ENCODE measurements at places on chromosomes 3 and 15.
A peak's percentile ranks its signal among the peaks of the same experiment; 100 is the strongest.

DNA sequence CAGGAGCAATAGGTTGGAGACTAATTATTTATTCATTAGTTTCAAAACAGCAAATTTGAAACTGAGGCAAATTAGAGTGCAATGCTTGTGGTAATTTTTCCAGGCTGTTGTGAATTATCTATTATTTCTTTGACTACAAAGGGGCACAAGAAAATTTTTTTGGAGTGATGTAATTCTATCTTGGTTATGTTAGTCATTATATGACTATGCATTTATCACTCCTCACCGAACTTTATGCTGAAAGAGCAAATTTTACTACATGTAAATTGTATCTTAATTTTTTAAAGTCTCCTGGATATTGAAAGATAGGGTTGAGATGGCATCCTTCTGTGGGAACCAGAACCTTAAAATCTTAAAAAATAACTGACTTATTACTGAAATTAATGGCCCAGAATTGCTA, 320.0 kb upstream of the ROBO1 start:
- no peak for DNase-seq

GRCh38 chr3:184676927-184677326, 34.9 kb downstream of the MAGEF1 start:
- no peak for DNase-seq

GRCh38 chr3:144624656-144625055, 653.0 kb downstream of the DIPK2A start:
- no peak for DNase-seq

DNA sequence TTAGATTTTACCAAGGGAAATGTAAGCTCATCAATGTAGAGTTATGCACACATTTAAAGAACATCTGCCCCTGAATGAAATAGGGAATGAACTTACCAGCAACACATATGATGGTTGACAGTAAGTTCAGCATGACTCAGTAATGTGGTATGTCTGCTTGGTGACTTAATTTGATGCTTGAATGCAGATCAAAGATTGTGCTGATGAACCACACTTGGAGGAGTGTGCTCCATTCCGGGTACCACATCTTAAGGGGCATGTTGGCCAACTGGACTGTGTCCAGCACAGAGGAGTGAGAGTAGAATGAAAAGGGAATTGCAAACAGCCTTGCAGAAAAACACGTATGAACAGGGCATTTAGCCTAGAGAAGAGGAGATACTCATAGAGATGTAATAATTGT, 171.0 kb upstream of the RARB start:
- no peak for DNase-seq

DNA sequence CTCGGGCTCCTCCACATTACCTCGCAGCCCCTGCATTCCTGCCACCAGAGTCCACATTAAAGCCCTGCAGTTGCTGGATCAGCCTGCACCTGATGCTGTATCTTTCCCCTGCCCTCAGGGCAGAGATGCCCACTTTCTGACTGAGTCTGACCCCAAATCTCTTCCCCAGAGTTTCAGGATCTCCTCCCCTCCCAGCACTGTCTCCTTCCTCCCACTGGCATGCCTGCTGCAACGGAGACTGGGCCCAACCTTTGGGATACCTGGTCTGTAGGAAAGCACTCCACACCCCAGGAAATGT, 20.6 kb upstream of the GP9 start:
- DNase-seq, result no peak

DNA sequence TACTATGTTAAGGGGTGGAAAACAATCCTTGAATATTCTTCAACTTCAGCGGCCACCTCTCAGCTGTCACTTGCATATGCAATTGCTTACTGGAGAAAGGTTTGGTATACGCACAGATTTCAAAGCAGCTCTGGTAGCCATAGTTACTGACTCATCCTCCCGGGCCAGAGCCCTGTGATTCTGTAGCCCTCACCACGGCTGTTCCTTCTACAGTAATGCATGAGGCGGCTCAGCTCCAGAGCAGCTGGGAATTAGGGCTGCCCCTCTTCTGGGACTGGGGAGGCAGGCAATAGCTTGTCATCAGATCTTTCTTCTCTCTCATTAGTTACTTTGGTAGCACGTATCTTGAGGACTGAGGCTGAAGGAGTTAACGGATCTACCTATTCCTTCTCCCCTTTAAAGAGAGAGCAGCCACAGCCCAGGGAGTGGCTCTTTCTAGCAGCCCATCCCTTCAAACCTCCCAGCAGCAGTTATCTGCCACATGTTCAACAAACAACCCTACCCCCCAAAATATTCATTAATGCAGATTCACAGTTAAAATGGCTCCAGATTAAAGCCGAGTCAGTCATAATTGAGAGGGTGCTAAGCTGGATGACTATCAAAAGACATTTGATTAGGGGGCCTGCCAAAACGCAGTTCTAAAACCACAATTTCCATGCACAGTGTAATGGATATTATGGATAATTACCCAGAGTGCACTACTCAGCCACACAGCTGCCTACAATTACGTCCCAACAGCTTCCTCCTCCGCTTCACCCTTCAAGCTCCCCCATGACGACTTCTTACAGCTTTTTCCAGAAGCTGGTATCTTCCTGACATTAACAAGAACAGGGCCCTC, 54.7 kb downstream of the ETV5 start:
- no peak for DNase-seq

GRCh38 chr3:31891876-31892455, 89.1 kb downstream of the OSBPL10 start:
- no peak for DNase-seq

DNA sequence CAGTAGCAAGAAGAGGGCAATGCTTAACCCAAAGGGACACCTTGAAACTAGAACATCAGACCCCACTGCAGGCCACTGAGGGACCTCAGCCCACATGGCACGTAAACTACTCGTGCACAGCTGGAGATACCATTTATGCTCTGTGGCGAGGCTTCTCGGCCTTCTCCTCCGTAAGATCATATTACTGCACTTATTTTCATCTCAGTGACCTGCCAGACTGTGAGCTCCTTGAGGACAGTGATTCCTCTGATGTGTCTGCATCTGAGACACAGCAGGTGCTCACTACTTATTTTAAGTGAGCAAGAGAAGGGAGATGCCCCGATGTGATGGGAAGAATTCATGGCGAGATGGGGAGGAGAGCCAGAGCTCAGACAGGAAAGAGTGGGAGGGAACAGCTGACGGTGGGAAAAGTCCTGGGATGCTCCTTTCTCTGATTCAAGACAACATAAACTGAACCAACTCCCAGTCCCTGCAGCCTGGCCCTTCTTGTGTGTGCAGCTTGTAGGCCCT, 137.6 kb downstream of the RPLP1 start:
- no peak for DNase-seq

- DNase-seq, result no peak
Measured at GRCh38 chr15:41633609-41634008, 26.6 kb upstream of the MGA start.

- no peak for DNase-seq
Measured at GRCh38 chr3:63395960-63396359, 117.9 kb downstream of the SYNPR start.

DNA sequence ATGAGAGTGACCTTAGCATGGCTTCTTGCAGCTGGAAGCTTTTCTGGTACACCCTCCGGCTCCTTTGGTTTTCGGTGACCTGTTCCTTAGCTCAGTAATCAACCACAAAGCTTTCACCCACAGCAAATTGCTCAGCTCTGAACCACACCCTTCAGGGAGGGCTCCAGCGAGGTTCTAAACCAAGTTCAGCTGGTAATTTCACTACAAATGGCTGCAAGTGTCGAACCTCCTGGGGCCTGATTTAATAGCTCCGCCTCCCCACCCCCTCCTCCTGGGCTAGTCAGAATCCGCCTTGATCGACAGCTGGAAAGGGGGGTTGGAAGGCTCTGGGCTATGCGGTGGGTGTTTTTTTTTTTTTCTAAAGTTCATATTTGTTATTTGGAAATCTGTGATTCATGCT, 150.9 kb upstream of the MCTP2 start:
- DNase-seq, result no peak

- no peak for DNase-seq
Measured at GRCh38 chr3:45345846-45346580, 42.4 kb upstream of the LARS2 start.

DNA sequence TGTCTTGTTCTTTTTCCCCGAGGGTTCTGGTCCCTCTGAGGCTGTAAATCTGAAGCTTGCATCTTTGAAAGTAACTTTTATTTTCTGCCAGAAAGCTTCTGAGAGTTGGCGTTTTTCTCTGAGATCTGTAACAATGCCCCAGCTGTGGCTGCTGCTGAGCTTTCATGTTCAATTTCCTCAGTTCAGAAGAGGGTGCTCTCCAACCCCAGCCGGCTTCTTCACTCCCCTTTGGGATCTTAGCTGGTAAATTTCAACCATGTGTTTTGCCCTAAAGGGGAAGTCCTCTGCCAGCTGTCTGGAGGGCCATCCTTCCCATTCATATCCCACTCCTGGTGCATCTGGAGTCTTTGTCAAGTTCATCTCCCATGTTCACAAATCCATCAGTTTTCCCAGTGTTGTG, 18.3 kb upstream of the CFAP100 start:
- no peak for DNase-seq

DNA sequence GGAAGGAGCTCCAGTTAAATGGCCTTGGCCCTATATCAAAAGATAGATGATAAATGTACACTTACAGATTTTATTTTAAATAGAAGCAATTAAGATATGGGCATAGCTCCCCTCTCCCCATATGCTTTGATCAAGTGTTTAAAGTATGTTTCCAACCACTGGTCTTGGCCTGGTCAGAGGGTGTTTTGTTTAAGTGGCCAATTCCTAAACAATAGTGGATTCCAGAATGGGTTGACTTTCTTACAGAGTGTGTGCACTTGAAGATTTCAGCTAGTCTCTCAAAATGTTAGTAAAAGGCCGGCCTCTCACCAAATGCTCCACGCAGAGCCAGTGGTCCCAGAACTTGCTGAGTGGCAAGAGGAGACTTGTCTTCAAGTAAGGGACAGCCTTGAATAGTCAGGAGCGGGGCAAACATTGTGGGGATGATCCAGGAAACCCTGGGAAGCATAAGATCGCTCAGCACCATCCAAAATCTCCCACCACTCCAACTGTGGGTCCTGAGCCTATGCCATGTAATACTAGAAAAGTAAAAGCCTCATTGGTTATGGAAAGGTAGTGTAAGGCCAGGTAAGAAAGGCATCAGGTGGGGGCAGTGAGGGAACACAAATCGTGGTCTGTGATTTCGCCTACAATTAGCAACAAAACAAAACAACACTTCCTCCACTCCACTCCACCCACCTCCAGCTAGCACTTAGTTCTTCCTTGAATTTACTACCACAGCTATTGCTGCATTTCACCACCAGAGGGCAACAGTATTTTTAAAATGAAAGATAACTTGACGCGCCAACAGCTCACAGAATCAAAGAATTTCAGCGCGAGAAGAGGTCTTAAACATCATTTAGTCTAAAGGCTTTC, 4.8 kb downstream of the RARRES1 start:
- peak; percentile 25 for DNase-seq

- DNase-seq, result no peak
Measured at GRCh38 chr3:16064642-16065414, 109.7 kb upstream of the GALNT15 start.

DNA sequence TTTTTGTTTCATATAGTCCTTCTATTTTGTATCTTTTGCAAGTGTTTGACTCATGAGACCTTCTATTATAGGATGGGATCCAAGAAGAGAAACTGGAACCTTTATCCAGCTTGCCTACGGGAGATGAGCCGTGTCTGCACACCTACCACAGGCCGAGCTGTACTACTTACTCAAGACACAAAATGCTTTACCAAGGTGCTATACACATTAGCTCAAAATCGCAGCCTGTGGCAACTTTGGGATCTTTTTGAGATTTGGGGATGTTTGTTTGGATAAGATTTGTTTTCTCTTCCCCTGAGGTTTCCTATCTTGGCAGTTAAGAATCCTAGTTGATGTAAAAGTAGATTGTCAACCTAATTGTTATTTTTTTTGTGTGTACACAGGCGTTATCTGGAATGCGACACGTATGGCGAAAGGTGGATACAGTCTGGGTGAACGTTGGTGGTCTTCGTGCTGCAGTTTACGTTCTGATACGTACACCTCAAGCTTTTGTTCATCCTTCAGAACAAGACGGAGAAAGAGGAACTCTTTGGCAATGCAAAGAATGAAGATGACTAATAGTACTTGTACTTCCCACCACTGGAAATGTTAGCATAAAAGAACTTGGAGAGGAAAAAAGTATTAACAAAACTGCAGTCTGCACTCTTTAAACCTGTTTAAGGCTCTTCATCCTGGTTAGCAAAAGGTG, 13.1 kb upstream of the SETD5 start:
- DNase-seq, result no peak

GRCh38 chr15:69652293-69652692, 199.7 kb downstream of the RPLP1 start:
- DNase-seq, result no peak

DNA sequence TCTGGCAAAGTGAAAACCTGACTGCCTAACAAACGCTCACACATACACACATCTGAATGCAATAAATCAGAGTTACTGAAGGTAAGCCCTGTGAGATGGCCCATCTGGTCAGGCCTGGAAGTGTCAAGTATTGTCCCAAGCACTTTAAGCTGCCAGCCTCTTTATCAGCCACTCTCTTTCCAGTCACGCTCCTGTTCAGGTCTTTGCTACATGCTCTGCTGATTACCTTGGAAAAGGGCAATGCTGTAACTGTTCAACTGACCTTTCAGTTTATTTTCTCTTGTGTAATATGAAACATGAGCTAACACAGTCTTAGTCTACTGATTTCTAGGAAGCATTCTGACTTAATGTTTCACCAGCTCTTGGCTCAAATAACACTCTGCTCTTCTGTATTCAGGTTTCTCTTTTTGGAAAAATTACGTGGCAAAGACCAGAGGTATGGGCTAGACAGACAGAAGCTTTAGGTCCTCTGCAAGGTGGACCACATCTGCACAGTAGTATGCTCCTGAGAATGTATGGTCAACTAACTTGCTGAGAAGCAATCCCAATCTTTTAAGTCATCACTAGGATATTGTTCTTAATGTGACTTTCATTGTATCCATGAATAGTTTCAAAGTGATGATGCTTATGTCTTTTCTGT, 44.5 kb downstream of the GBE1 start:
- DNase-seq, result no peak

GRCh38 chr3:177359593-177360357, 162.5 kb upstream of the TBL1XR1 start:
- DNase-seq, result peak; percentile 95

DNA sequence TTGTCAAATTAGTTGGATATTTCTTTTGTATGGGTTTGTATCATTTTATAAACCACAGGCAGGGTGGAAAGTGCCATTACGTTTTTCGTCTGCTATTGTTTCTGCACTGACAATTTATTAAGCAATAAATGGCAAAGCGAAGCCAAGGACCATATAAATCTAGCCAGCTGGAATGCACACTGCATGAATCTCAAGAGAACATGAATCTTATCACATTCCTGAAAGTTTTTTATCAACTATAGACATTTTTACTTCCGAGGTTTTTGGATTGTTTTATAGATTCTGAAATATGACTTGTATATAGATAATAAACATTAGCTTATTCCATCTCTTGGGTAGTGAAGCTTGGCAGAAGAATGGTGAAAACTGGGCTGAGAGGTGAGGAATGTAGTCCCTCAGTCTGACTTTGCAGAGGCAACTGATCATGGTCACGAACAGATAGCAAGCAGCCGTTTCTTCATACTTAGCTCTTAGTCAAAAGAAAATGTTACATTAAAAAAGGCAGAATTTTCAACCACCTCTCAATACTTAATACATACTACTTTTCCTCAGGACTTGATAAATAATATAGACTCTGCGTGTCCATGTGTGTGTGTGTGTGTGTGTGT, 102.7 kb downstream of the OSBPL10 start:
- DNase-seq, result no peak

GRCh38 chr15:48400086-48400485, 68.9 kb downstream of the DUT start:
- DNase-seq, result no peak

- no peak for DNase-seq
Measured at GRCh38 chr3:186094271-186094670, 14.6 kb downstream of the ETV5 start.
